Activated CD4-positive, alpha-beta T cell treated with anti-CD3 and anti-CD28 coated beads for 24 hours (primary cell): ENCODE measurements at places on chromosomes 4 and X.

DNA sequence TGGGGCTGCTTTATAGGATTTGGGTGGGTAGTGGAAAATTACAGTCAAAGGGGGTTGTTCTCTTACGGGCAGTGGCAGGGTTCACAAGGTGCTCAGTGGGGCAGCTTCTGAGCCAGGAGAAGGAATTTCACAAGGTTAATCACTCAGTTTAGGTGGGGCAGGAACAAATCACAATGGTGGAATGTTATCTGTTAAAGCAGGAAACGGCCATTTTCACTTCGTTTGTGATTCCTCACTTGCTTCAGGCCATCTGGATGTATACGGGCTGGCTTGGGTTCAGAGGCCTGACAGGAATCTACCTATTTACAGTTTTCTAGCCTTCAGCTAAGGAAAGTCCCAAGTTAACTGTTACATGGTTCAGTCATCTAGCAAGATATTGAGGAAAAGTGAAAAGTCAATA is 1003.5 kb downstream of the STPG2 start:
- no peak for DNase-seq

- no peak for DNase-seq
Measured at GRCh38 chrX:49842621-49843020, 13.5 kb downstream of the PAGE4 start.

DNA sequence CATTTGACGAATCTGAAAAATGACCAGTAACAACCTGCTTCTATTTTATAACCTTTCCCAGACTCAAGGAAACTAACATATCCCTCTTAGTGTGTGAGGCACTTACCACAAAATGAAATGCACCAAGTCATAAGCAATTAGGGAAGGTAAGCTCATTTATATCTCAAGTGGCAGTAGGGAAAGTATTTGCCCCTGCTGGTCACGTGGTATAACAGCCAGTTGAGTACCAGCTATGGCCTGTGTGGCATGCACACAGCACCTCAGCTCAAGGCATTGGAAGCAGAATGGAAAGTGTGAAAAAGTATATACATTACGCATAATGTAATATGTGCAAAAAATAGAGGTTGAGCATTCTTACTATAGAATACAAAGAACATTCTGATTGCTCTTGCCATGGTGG is 178.3 kb upstream of the GYPA start:
- DNase-seq = no peak

GRCh38 chr4:67542076-67542475 is 3.2 kb downstream of the CENPC start:
- DNase-seq = no peak

- no peak for DNase-seq
Measured at GRCh38 chr4:138967313-138967712, 48.3 kb upstream of the NOCT start.

DNA sequence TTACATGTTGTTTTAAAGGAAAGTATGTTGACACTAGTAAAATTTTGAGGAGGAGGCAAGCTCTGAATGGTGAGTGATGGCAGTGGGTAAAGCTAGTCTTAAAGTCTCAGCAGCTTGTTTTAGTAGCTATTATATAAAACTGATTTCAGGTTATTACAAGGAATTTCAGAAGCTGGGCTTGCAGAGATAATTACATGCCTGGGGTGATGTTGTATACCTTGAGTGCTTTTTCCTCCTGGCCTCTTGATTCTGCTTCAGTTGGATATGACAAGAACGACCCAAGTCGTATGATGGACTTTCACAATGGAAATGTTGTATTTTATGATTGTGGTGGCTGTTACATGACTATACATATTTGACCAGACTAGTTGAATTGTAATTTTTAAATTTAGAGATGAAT is 175.5 kb upstream of the ADGRL3 start:
- DNase-seq = no peak

- no peak for DNase-seq
Measured at GRCh38 chr4:8110071-8110986, 48.3 kb downstream of the ABLIM2 start.

GRCh38 chr4:40789031-40789430 is 39.3 kb downstream of the NSUN7 start:
- no peak for DNase-seq

- DNase-seq = no peak
Measured at GRCh38 chr4:105462576-105462975, 11.3 kb downstream of the PPA2 start.

DNA sequence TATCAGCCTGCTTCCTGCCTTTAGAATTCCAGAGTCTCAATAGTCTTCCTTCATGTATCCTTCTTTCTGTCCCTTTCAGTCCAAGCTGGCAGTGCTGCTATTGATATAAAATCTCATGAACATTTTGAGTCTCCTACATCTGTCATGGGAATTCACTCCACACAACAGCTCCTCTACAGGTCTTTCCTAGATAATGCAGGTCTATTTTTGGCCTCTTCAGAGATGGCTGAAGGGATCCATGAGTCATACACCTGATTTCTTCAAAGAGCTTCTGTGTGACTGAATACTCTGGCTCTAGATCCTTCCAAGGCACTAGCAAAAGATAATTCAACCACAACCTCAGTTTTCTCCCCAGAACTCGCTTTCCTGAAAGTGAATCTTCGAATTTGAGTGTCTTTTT is 115.4 kb downstream of the STPG2 start:
- DNase-seq = no peak

GRCh38 chr4:1200425-1201035 is 28.1 kb upstream of the SPON2 start:
- no peak for DNase-seq

- DNase-seq = no peak
Measured at GRCh38 chrX:119999087-119999634, 55.6 kb upstream of the NKAP start.

DNA sequence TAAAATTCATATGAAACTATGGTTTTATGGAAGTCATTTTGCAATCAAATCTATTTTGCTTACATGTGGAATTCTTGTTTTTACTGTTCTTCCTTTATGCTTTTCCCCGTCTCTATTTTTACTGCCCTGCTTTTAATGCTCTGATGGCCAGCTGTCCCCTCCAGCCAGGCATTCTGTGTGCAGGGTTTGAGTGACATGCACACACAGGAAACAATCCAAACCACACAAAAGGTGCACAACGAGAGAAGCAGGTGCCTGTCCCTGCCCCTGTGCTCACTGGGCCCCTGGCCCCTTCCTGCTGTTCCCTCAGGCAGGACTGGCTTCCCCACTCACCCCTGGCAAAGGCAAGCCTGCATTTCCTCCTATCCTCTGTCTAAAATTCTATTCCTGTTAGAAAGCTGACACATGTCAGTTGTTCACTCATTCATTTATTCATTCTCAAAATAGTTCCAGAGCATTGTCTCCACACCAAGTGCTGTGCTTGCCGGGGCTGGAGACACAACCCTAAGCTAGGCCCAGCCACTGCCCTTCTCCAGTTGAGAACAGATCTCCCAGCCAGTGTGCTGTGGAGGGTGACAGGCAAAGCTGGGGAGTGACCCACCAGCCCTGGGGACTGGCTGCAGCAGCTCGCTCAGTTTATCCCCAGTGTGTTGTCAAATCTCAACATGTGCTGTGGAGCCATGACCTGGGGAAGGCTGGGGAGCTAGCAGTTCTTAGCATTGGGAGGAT is 346.3 kb downstream of the FBXW7 start:
- DNase-seq = no peak

GRCh38 chr4:94436512-94436911 is 15.2 kb upstream of the PDLIM5 start:
- no peak for DNase-seq

- DNase-seq = no peak
Measured at GRCh38 chr4:2942037-2942531, 21.1 kb downstream of the NOP14 start.

DNA sequence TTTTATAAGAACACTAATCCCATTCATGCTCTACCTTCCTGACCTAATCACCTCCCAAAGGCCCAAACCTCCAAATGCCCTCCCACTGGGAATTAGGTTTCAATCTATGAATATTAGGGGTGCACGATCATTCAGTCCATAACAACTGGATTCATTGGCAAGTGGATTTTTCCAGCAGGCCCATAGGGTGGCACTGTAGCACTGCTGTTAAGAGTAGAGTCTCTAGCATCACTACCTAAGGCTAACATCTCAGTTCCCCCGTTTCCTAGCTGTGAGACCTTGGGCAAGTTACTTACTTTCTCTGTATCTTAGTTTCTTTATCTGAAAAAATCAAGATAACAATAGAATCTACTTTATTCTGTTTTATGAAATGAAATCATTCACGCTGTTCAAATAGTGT is 315.8 kb downstream of the STIM2 start:
- no peak for DNase-seq

DNA sequence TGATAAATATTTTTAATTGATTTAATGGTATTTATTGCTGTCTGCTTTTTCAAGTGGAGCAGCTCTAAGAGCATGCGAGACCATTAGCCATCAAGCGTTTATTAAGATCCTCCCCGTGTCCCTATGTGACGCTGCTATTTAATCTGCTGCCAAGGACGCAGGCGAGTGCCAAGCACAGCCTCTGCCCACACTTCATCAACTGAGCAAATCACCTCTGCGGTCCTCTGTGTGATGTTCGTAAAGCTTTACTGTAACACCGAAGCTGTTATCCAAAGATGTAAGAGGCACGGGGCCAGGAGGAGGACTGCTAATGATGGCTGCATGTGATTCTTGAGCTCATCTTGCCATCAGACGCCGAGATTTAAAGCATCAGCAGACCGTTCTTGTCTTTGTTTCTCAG is 79.5 kb downstream of the STOX2 start:
- no peak for DNase-seq

DNA sequence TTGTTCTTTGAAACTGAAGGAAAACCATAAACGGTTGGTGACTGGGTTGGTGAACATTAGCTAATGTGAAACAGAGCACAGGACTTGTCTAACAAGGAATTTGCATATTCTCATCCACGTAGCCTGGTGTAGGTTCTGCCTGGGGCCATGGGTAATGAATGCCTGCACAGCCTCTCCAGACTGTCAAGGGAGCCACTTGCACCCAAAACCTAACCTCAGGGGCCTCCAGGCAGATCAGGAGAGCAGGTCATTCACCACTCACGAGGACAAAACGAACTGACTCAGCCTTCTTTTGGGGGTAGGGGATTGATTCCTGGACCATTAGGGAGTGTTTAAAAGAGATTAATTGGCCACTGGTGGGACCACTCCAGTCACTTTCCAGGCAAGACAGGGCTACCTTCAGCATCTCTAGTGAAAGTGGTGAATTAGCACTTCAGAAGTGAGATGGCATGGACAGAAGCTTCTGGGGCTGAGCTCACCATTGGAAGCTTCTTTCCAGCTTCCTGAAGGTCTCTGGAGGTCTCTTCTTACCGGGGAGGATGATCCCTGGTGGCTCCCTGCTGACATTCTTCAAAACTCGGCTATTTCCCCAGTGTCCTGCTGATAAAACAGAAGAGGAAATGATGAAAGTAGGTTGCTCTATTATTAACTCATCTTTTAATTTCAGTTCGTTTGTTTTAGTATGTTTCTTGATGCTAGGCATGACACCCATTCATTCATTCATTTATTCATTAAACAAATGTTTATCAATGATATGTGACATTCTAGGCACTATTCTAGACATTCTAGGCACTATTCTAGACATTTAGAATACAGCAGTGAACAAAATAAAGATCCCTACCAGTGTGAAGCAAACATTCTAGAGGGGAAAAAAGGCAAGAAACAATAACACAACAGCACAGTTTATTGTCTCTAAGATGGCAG is 104.5 kb upstream of the LNX1 start:
- no peak for DNase-seq

DNA sequence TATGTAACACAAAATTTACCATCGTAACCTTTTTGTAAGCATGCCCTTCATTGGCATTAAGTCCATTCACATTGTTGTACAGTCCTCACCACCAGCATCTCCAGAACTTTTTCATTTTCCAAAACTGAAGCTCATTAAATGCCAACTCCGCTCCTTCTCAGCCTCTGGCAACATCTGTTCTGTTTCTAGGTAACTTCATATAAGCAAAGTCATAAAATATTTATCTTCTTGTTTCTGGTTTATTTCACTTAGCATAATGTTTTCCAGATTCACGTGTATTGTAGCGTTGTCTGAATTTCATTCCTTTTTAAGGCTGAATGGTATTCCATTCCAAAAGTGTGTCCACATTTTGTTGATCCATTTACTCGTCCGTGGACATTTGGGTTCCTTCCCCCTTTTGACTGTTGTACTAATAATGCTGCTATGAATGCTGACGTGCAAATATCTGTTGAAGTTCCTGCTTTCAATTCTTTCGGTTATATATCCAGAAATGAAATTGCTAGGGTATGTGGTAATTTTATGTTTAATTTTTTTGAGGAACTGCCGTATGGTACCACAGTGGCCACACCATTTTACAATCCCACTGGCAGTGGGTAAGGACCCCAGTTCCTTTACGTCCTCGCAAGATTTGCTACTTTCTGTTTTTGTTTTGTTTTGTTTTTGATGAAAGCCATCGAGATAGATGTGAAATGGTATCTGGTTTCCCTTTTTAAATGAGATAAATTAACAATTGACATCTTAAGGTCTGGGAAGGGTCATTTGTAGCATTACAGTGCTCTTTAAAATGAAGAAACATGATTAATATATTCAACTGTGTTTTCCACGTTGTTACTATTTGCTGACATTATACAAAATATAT is 63.4 kb downstream of the PTTG2 start:
- DNase-seq = no peak

GRCh38 chr4:153520801-153521329 is 54.7 kb downstream of the TMEM131L start:
- DNase-seq = no peak

- DNase-seq = no peak
Measured at GRCh38 chrX:152861116-152861515, 30.3 kb downstream of the NSDHL start.

DNA sequence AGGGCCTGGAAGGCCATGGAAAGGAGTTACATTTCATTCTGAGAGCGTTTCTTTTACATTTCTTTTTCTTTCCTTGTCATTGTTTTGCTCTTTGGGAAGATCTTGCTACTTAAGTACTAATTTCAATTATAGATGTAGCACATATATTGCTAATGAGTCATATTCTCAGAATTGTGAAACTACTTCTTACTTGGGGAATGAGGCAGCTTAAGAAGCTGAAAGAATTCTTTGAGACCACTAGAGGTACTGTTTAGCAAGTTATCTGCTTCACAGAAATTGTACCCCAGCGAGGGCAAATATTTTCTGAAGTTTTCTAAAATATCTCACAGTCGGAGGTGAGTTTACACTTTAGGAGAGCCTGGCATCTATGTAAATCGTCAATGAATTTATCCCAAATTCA is 100.6 kb downstream of the AFF2 start:
- no peak for DNase-seq

GRCh38 chr4:17664755-17665154 is 50.3 kb downstream of the MED28 start:
- no peak for DNase-seq

DNA sequence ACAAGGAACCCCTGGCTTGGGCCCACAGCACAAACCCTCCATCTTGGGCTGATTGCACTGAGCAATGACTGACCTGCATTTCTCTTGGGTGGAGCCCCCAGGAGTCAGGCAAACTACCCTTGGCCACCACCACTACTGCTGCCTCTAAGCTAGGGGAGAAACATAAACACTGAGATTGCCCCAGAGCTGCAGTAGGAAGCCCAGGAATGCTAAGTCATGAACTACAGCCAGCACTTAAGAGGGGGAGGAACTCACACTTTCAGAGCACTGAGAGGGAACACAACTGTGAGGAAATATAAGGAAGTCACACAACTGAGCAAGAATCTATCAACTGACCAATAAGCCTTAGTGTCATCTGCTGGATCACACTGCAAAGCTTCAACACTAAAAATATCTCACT is 111.6 kb upstream of the PPP3CA start:
- DNase-seq = no peak

- no peak for DNase-seq
Measured at GRCh38 chr4:78396613-78397291, 154.8 kb upstream of the ANXA3 start.
